ENCODE measurements at places on chromosomes 6 and 20.

GRCh38 chr6:106637717-106638341, 8.5 kb downstream of the QRSL1 start:
- DNase-seq: no peak

DNA sequence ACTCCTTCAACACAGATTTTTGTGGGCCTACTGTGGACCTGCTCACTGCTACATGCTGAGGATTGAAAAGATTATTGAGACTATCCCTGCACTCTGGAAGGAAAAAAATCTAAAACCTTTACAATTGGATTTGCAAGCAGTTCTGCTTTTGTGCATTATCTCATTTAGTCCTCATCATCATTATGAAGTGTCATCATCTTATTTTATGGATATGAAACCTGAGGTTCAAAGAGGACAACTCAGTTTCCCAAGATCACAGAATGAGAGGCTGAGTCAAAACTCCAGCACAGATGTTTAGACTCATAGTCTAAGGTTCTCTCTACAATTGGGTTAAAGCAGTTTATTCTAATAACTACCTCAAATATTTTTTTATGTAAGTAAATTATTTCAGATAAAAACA, 160.2 kb upstream of the MARCKS start:
- no peak for DNase-seq

DNA sequence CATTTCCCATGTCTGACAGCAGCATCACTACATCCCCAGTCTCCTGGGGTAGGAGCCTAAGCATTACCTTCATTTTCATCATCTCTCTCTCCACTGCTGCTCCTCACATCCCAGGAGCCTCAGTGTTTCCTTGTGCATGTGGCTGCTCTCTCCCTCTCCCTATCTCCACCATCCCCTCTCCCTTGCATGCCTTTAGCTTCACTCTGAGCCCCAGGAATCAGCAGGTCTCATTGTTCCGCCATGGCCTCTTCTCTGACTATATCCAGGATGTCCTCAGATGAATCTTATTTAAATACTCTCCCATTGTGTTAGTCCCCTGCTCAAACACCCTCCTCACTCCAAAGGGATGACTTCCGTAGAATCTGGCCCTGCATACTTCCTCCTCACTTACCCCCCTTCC, 79.4 kb downstream of the FAXC start:
- no peak for DNase-seq

GRCh38 chr20:54642864-54643667, 167.7 kb downstream of the DOK5 start:
- no peak for DNase-seq

- no peak for DNase-seq
Observed at GRCh38 chr20:47791084-47791599, 5.9 kb upstream of the SULF2 start.

- no peak for DNase-seq
Observed at GRCh38 chr6:18491308-18492045, 104.3 kb downstream of the RNF144B start.

- DNase-seq: no peak
Observed at GRCh38 chr6:36662380-36662779, 16.1 kb upstream of the CDKN1A start.

DNA sequence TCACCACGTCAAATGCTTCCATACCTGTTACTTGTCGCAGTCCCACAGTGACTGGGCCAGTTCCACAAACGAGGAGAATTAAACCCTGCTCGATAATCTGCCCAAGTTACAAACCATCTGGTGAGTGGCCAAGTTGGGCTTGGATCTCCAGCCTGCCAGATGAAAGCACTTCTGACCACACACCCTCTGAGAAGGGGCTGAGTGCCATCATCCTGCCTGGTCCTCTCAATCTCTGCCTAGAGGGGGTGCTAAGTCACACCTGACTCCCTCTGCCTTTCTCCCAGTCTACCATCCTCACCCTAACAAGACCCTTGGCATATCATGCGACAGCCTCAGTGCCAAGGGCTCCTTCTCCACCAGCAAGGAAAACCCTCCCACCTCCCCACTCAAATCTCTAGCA, 15.8 kb downstream of the RRP36 start:
- DNase-seq: no peak

- DNase-seq: no peak
Observed at GRCh38 chr20:63431944-63432343, 40.5 kb downstream of the KCNQ2 start.

GRCh38 chr20:62369815-62370114, 2.7 kb upstream of the LAMA5 start:
- DNase-seq: no peak

DNA sequence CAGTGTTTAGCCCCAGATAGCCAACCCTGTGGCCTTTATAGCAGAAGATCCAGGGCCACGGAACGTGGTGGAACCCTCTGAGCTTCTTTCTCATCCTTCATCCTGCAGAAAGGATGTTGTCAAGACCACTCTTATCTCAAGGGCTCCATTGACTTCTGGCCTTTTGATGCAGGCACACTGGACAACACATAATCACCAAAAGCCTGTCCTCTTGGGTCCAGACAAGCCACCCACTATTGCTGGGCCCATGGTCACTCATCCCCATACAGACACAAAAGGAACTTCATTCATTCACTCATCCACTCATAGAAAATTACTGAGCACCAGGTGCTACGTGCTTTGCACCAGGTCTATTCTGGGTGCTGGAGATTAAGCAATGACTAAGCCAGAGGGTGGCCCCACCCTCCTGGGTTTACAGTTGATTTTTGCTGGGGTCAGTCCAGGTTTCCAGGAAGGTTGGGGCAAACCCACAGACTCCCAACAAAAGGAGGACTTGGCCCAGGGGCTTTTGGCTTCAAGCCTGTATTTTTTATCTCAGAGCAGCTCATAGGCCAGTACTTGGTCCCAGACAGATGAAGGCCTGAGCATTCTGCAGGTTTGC, 2.4 kb downstream of the CST8 start:
- no peak for DNase-seq
